Fibroblast of mammary gland (primary cell): ENCODE measurements at places on chromosomes 7 and 10.

- DNase-seq: peak; percentile 61
Observed at GRCh38 chr7:85074-85882, 107.1 kb upstream of the FAM20C start.

GRCh38 chr7:97845622-97846203 lies 26.5 kb downstream of the ASNS start:
- DNase-seq: peak; percentile 34

DNA sequence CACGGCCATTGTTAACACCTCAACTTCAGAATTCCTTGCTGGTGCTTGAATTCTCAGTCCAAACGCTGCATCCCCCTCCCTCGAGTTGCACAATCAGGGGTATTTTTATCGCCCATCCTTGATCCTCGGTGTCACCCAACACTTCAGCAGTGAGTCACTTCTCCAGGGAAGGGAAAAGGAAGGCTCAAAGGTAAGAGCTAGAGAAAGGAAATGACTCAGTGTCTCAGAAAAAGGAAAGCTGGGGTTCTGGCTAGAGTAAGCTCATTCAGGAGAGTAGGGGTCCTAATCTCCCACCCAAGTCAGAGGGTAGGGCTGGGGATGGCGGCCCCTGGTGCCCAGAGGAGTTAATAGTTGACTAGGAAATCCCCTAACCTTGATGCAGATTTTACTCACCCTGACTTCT lies 39.8 kb upstream of the TRIM8 start:
- DNase-seq: peak; percentile 79

DNA sequence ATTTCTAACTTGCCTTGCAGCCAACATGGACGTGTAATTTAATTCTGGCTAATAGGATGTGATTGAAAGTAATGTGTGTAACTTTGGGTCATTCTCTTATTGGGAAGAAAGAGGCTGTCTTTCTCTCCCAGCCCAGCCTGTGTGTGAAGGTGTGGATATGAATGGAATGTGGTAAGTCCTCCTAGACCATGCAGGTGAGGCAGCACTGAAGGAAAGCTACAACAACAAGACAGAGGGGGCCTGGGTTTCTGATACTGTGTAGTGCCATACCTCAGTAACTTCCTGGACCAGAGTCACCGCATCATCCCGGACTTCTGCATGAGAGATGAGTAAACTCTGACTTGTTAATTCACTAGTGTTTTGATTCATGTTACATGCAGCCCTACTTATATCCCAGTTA lies 237.0 kb downstream of the EXOC4 start:
- no peak for DNase-seq

DNA sequence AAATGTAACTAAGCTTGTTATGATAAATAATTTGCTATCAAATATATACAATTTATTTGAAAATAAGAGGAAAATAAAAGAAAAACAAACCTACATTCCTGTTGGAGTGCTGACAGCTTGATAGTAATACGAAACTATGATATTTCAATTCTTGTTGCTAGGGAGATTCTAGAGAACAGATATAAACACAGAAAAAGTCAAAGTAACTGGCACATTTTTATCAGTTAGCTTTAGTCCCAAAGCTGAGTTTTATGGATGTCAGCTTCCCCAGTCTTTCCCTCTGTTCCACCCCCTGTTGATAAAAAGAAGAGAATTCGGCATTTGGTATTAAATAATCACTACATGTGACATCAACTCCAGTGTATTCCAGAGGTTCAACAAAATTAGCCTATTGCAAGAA lies 1134.0 kb downstream of the XPNPEP1 start:
- DNase-seq: no peak

GRCh38 chr10:84608126-84608525 lies 279.7 kb downstream of the CCSER2 start:
- DNase-seq: no peak

DNA sequence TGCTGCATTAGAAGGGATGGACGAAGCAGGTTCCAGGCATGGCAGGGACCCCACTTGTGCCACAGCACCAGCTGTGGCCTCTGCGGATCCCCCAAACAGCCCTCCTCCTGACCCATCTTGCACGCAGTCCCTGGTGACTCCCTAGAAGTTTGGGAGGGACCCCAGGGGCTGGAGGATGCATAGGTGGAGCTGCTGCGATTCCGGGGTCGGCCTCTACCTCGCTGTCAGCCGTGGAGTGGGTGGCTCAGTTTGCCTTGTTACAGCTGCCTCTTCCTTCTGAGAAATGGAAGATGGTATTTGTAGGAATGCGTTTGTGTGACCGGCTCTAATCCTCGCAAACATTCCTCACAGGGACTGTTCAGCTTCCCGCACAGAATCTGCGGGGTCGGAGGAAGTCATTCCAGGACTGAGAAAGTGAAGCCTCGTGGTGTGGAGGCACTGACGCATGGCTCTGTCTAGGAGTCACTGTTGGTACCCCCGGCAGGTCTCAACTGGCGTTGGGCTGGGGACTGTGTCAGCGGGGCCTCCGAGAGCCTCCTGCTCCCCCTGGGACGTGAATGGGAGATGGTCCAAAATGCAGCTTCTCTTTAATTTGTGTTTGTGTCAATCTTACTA lies 17.5 kb downstream of the PWWP2B start:
- DNase-seq: no peak

DNA sequence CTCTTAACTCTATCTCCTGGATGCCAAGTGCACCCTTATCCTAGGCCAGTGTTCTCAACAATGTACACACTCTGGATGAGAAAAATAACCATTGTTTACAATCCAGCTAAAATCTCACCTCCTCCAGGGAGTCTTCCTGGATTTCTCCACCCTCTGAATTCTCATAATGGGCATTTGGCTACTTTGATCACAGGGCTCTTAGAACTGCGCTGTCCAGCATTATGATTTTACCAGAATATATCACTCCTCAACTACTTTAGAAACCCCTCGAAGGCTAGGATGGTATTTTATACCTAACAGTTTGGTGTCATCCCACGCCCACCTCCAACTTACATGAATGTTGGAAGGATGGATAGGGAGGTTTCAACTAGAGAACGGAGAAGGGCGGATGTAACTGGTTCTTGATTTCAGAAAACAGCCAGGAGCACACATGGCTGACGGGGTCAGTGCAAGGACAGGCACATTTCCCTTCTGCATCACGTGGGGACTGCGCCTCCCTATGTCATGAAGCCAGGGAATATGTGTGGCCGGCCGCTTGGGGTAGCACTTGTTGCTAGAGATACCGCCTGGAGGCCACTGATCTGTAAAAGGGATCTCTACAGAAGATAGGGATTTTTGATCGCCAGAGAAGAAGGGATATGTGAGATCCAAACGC lies 1.2 kb upstream of the ATP6V0E2 start:
- DNase-seq: peak; percentile 84

DNA sequence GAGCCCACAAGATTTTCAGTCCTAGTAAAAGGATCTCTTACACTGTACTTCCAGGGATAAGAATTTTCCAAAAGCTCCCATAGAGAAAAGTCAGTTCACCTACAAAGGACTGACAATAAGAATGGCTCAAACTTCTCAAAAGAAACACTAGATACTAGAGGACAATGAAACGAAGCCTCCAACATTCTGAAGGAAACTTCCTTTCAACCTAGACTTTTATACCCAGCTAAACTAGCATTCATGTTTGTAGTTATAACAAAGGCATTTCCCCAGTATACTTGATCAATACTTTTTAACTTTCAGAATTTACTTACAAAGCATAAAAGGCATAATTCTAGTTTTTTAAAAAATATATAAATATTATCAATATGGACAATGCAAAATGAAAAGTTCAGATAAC lies 41.0 kb upstream of the DNAAF5 start:
- DNase-seq: no peak

- DNase-seq: no peak
Observed at GRCh38 chr10:3036155-3037021, 31.0 kb upstream of the PFKP start.

DNA sequence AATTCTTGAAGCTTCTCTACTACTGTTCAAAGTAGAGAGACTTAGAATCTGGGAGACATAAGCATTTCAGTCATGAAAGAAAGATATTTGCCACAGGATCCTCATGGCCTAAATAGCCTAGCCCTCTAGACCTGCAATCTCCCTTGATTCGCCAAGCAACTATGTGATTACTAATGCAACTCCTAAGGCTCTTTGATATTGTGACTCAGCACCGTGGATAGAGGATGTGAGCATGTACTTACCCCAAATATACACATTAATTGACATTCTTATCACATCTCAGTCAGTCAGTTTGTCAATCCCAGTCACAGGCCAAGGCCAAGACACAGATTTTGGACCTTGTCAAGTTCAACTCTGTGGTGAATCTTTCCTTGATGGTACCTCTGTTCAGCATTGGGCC lies 42.6 kb downstream of the GPR37 start:
- DNase-seq: peak; percentile 27

DNA sequence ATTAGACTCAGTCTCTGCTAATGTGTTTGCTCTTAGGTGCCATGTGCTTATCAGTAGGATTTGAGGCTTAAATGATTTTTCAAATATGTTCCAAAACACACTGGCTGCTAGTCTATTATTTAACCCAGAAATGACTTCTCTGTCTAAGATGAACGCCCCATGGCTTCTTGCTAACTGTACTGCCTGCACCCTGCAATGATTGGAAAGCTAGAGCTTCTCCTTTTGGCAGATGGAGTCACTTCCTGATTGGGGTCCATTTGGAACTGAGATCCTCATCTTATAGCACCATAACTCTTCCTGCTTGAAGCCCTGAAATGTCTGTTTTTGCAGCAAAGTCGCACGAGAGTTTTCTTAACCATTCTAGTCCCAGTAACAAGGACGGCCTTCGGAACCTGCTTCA lies 186.5 kb upstream of the ADO start:
- no peak for DNase-seq

DNA sequence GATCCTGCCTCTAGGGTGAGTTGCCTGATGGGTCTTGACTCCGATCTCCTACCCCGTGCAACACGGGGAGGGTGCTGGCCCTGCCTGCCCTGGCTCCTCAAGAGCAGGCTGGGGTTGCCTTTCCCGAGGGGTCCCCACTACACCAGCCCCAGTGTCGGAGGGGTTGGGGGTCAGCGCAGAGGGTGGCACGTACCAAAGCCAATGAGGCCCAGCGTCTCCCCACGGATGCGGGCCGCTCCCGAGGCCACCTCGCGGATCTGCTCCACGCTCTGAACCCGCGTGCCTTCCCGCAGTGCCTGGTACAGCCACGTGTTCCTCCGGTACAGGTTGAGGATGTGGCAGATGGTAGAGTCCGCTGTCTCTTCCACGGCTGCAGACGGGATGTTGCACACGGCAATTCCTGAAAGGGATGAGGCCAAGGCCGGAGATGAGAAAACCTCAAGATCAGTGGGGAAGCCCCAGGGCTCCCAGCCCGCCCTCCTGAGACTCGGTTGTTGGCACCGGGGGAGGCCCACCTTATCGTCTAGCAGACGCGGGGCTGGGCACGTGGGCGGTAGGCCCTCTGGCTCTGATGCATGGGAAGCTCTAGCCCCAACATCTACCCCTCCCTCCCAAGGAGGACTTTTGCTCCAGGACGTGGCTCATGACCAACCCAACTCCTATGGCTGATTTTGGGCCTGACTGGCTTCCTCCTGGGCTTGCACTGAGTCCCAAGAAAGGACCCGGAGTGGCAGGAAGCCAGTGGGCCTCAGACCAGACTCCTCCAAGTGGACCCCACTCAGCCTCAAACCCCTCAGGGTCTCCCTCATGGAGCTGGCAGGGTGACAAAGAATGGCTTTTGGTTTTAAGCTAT lies 56.1 kb downstream of the ZRANB1 start:
- no peak for DNase-seq

DNA sequence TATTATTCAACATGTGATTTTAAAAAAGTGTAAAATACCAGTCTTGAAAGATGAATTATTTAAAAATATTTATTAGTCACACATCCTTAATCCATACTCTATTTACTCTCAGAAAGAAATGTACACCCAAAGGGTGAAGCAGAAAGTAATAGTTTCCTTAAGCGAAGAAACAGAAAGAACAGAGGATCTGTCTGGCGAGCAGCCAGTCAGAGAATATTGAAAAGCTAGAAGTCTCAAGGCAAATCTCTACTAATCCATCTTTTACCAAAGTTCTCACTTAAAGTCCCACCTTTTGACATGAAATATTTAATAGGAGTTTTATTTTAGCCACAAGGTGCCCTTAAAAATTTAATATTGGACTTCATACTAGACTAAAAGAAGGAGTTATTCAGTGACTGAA lies 46.7 kb downstream of the MKX start:
- no peak for DNase-seq

DNA sequence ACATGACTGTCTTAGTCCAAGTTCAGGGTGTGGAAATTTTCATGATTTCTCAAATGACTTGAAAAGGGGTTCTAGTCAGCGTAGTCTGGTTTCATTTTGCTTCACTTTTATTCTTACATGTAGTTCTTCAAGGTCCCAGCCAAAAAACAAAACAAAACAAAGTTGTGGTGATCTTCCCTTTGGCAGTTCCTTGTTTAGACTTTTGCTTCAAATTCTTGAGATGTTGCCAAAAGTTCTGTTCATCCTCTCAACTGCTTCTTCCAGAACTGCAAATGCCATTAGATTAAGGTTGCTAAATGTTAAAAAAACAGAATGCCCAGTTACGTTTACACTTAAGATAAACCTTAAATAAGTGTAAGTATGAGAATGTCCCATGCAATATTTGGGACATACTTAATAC lies 370.8 kb upstream of the LRRTM3 start:
- DNase-seq: no peak

DNA sequence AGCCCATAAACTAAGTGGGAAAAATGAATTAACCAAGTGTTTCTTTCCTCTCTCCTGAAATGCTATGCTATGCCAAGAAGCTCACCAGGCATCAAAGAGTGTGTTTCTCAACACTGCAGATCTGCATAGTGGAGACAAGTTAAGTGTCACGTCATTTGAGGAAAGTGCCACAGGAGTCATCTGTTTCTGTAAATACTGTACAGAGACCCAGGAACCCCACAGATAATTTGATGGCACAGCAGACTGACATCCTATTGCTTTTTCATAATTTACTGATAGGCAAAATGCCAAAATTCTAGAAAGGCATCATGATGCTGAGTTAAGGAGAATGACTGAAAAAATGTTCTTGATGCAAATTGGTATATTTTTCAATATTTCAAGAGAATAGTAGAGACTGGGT lies 124.3 kb downstream of the NRCAM start:
- DNase-seq: no peak

GRCh38 chr7:158043551-158044481 lies 543.8 kb downstream of the PTPRN2 start:
- no peak for DNase-seq

DNA sequence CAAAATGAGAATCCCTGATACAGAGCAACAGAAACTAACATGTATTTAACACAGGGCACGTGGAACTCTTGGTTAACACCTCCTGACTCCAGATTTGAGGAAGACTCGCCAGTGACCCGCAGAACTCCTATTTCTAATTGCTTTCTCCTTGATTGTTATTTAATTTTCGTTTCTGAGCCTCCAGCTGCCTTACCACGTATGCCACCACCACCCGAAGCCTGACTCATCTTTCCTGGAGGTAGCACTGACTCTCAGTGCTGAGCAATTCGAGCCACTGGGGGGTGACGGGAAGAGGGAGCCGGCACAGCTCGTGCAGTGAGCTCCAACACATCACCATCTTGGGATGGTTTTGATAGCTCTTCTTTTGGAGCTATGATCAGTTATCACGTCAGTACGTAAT lies 273.9 kb upstream of the MGMT start:
- peak; percentile 39 for DNase-seq
